ENCODE measurements at places on chromosomes 1 and 21.

- DNase-seq, result no peak
Observed at GRCh38 chr1:98280049-98280448, 359.2 kb upstream of the DPYD start.

- DNase-seq, result no peak
Observed at GRCh38 chr1:191641420-191642260, 516.6 kb upstream of the RGS18 start.

DNA sequence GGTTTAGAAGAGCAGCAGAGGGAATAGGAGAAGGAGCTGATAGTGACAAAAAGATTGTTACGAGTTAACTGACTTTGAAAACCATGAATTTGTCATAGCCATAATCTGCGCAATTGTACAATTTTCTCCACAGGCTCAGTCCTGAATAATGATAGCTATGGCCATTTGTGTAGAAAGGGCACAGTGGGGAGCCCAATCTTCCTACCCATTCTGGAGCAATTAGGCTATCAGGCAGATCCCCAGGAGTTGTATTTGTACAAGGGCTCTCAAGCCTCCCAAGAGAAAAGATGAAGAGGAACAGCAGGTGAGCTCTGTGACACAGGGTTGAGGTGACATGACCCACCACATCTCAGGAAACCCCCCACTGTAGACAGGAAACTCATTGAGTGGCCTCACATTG lies 42.1 kb upstream of the SAMD13 start:
- DNase-seq, result peak; percentile 98

GRCh38 chr1:219917851-219918466 lies 10.4 kb downstream of the SLC30A10 start:
- DNase-seq, result no peak

GRCh38 chr1:168084396-168085231 lies 52.1 kb downstream of the GPR161 start:
- no peak for DNase-seq

DNA sequence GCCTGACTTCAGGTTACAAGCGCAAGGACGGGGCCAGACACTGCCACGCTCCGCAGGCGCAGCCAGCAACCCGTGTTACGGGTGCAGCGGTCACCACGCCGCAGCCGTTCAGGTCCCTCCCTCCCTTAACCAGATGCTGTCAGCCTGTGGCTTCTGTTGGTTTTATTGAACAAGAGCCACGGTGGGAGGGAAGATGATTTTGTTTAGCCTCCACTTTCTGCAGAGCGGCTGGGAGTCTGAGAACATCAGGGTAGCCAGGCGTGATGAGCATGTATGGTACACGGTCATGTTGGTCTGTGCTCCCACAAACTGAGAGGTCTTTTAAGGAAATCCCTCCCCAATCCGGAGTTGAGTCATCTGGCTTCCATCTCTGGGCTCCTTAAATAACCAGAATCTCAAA lies 18.5 kb upstream of the ADARB1 start:
- DNase-seq, result no peak

DNA sequence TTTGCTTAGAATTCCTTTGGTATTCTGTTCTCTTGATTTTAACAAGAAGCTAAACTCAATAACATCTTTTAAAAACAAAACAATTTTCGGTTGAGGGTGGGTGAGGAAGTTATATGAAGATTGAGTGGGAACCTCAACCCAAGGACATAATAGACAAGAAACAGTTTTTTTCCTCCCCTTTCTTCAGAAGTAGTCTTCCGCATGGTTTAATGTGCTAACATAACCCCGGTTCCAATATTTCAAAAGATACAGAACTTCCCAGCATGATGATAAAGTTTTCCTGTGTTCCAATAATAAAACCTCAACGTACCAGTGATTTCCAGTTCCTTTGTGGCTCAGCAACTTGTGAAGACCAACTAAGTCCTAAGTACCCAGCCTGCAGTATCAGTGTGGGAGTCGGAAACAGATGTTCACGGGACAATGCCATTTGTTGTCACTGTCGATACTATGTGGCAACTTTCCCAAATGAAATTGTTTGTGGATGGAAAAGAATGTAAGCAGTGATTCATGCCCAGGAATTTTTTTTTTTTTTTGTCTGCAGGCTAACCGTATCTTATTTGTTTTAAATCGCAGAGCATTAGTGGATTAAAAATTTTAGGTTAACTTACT lies 48.5 kb downstream of the NR5A2 start:
- no peak for DNase-seq

- DNase-seq, result no peak
Observed at GRCh38 chr1:173360487-173361063, 116.6 kb upstream of the PRDX6 start.

- DNase-seq, result peak; percentile 16
Observed at GRCh38 chr1:65958561-65959350, 166.1 kb downstream of the PDE4B start.

GRCh38 chr1:201454608-201455007 lies 14.4 kb downstream of the PHLDA3 start:
- DNase-seq, result peak; percentile 13

DNA sequence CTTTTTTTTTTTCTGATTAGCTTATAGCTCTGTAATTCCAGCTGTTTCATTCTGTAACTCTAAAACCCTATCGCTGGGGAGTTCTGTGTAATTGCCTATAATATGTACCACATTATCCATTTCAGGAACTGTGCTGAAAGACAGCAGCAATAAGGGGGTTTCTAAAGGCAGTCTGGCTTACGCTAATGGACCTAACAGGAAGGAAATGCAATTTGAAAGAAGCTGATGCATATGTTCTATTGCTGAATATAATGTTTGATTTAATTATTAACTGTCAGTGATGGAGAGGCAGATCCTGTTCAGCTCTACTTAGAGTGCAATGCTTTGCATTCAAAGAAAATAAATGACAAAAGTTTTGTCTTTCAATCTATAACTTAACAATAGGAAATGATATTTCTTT lies 209.4 kb upstream of the SNX7 start:
- no peak for DNase-seq

DNA sequence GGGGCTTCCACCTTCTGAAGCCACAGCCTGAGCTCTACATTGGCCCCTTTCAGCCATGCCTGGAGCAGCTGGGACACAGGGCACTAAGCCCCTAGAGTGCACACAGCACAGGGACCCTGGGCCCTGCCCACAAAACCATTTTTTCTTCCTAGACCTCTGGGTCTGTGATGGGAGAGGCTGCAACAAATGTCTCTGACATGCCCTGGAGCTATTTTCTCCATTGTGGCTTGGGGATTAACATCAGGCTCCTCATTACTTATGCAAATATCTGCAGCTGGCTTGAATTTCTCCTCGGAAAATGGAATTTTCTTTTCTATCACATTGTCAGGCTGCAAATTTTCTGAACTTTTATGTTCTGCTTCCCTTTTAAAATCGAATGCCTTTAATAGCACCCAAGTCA lies 795.7 kb downstream of the LTN1 start:
- no peak for DNase-seq

- DNase-seq, result no peak
Observed at GRCh38 chr1:44515416-44515815, 110.4 kb downstream of the RNF220 start.

DNA sequence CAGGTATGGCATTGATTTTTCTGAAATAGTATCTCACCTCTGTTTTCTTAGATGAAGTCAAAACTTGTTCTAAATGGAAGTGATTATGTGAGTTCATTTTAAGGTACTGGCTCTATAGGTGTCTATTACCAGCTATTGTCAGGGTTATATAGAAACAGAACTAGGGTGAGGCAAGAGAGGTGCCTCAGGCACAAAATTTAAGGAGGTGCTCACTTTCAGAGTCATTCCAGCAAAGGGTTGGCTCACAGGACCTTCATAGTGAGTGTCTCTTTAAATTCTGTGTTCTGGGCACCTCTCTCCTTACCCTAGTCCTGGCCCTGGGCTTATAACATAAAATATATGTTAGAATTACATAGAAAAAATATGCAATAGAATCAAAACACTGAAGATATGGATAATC lies 49.3 kb downstream of the KIAA0319L start:
- no peak for DNase-seq

DNA sequence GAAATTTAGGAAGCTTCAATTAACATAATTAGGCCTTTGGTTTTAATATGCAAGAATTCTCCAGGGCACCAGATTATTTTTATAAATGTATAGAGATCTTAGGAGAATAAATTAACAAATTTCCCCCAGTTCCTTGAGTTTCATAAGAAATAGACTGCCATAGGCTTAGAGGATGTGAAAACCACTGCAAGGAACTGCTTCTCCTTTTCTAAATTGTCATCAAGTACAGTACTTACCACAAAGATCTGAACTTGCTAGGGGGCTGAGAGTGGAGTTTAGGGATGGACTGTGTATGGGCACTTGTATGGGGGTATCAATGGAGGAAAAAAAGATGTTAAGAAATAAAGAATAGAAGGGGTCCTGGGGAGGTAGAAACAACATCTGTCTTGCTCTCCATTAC lies 31.1 kb downstream of the LHX8 start:
- no peak for DNase-seq

DNA sequence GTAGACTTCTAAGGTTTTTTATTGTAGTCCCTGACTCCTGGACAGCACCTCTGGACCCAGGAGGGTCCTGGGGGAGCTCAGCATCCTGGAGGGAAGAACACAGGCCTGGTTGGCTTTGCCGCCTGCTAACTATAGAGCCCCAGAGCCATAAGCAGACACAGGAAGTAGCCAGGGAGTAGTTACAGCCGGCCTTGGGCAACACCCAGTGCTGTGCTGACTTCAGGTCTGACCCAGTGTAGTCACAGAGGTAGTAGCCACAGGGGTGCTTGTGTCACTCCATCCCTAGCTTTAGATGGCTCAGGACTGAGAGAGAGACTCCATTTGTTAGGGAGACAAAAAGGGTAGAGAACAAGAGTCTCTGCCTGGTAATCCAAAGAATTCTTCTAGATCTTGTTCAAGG lies 21.9 kb downstream of the MCOLN2 start:
- DNase-seq, result no peak

GRCh38 chr1:174954073-174954460 lies 45.7 kb upstream of the CACYBP start:
- DNase-seq, result peak; percentile 95

- DNase-seq, result no peak
Observed at GRCh38 chr1:231395076-231395997, 26.8 kb downstream of the EGLN1 start.

DNA sequence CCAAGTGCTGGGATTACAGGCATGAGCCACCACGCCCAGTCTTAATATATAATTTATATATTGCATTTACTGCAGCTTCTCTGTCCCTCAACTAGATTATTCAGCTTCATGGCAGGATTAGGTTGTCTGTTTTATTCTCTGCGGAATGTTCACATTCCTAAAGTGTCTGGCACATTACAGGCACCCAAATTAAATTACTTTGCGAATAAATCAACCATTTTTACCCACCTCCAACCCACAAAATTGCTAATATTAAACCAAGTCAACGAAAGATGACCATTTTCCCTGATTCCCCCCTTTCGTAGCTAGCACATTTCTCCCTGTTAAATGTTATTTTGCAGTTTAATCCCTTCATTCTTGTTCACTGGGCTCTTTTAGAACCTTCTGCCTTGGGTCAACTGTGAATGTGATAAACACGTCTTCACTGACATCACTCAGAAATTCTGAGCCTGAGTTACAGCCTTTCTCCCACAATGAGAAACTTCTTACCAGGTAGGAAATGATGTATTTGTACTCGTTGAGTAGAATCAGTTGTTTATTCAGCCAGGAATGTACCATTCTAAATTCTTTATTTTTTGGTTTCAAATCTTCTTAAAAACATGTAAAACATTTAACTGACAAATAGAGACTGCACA lies 35.9 kb downstream of the THAP3 start:
- no peak for DNase-seq

- peak; percentile 91 for DNase-seq
Observed at GRCh38 chr1:223683586-223684487, 18.3 kb upstream of the CAPN8 start.

DNA sequence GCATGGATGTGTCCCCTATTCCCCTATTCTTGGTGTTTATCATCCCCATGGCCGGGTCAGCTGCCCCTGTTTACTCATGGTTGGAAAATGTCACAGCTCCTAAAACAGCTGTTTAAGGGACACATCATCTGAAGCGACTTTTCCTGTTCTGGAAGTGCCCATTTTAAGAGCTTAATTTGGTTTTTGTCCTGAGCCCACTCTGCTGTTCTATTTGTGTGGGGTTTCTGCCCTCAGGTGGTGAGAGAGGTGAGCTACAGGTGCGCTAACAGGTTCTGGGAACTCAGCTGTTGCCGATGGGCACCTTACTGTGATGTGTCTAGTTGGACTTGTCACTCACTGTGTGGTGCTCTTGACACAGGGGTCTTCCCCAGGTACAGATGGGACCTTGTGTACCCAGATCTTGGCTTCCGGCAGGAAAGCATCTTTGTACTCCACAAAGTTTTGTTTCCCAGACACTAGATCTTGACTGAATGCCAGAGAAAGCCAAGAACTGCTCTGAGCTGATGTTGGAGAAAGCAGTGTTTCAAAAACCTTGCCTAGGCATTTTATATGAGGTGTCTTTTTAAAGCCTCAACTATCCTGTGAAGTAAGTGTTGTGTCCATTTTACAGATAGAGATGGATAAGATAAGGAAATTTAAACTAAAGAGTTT lies 59.0 kb upstream of the CD1D start:
- peak; percentile 36 for DNase-seq

GRCh38 chr1:119816407-119816806 lies 5.1 kb upstream of the REG4 start:
- DNase-seq, result no peak

DNA sequence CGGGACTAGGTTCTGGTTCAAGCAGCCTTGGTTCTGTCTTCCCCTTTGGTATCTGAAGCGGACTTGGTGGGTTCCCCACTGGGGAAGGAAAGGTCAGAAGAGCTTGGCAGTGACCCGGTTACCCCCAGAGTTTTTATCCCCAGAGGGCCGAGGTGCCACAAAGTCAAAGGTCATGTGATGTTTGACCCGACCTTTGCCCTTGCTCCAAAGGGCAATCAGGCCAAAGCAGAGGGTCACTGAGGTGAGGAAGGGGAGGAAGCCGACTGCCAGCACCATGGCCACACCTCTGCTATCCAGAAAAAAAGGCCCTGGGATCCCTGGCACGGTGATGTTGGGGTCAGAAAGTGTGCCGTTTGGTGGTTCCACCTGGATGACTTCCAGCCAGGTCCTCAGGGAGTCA lies 4.4 kb downstream of the LINGO4 start:
- no peak for DNase-seq

- no peak for DNase-seq
Observed at GRCh38 chr1:40003156-40004093, 37.1 kb upstream of the CAP1 start.

- no peak for DNase-seq
Observed at GRCh38 chr1:19384772-19385187, 72.7 kb downstream of the SLC66A1 start.

GRCh38 chr1:227124473-227124872 lies 184.4 kb downstream of the COQ8A start:
- no peak for DNase-seq

DNA sequence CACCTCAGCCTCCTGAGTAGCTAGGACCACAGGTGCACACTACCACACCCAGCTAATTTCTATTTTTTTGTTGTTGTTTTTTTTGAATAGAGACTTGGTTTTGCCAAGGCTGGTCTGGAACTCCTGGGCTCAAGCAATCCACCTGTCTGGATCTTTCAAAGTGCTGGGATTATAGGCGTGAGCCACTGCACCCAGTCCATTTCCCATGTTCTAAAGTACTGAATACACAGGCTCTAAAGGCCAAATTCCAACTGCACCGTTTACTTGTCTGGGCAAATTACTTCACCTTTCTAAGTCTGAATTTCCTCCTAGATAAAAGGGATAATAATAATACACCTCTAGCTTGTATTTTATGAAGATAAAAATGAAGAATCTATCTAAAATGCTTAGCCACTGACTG lies 39.6 kb downstream of the FRRS1 start:
- DNase-seq, result no peak

- no peak for DNase-seq
Observed at GRCh38 chr1:918843-919242, 4.9 kb upstream of the SAMD11 start.

All from NCI-H2081 (cell line).